Activated T-helper 1 cell treated with anti-CD3 and anti-CD28 coated beads, Interleukin-12 subunit alpha, Interleukin-12 subunit beta, Interleukin-2, Interleukin-4 antibody, amounts not matched to agents 30 ng/mL and 10 ng/mL and 1 ng/mL, durations not matched to agents 14 hours and 24 hours and 36 hours (primary cell): ENCODE measurements at places on chromosomes 5 and 9. TPM values are rescaled to one million over a fixed set of nuclear protein-coding genes. Genes with fewer than 3 reads are reported as not detected.

The KIF12 gene
- not detected in 2 replicates for total RNA-seq

The SPACA9 gene
- 0.88 and 0.91 TPM in 2 replicates for total RNA-seq

DNA sequence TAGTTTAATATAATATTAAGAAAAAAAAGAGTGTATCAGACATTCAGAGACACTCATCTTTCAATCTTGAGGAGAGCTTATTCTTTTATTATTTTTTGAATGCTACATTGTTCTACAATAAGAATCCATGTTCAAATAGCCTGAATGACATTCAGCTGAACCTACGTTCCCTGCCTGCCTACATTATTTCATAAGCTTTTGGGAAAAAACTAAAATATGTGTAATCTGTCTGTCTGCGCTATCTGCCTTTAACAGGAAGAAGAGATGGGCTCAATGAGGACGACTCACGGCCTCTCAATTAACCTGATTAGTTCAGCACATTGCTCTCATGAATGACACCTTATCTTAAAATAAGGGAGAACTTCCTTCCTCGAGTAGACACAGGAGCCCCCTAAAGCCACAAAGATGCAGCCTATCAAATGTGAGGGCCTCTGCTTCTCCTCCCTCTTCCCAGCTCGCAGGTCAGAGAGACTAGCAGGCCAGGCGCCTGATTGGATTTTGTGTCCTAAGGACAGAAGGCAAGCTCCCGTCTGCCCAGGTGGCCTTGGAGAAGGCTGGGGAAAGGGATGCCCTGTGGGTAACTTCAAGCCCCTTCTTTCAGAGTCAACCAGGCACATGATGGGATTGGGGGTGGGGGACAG lies 37.8 kb downstream of the EBF1 start:
- H3K36me3 ChIP-seq: no peaks in the 10 kb centered on the region
- DNase-seq: no peak
- no peaks in the 10 kb centered on the region for H3K4me1 ChIP-seq
- no peak overlapping the region for H3K27ac ChIP-seq
- H3K27me3 ChIP-seq: peaks cover 10% of the 10 kb centered on the region

DNA sequence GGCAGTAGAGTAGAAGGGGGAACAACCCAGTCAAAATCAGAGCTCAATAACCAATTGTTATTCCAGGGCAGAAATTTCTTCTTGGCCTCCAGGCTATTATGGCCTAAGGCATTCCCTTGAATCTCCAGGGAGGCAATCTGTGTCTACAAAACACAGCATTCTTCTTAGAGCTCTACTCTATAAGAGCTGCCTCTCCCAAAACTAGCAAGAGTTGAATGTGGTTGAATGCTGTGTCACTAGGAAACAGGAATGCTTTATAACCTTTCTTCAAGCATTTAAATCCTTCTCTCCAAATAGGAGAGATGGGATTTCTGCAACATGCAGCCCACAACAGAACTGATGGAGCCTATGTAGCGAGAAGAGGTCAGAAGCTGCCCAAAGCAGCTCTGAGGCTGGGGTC lies 97.1 kb upstream of the APC start:
- no peak overlapping the region for H3K4me3 ChIP-seq
- no peak overlapping the region for H3K27ac ChIP-seq

DNA sequence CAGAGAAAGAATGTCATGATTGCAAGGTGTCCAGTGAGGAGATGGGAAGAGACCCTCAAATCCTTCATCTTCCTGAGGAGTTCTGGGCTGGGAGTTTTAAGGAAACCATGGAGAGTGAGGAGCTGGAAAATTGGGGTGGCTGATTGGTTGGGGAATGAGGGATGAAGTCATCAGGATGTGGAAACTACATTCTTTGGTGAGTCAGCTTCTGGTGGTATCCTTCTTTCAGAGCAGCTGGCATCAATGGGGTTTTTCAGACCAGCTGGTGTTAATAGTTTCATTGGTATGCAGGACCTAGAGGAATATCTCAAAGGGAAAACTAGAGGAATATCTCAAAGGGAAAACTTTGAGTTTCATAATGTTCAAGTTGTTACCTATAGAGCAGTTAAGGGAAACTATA lies 45.2 kb downstream of the RNF180 start:
- no peaks in the 10 kb centered on the region for H3K4me1 ChIP-seq
- no peak overlapping the region for H3K27ac ChIP-seq
- H3K36me3 ChIP-seq: no peaks in the 10 kb centered on the region
- DNase-seq: no peak

DNA sequence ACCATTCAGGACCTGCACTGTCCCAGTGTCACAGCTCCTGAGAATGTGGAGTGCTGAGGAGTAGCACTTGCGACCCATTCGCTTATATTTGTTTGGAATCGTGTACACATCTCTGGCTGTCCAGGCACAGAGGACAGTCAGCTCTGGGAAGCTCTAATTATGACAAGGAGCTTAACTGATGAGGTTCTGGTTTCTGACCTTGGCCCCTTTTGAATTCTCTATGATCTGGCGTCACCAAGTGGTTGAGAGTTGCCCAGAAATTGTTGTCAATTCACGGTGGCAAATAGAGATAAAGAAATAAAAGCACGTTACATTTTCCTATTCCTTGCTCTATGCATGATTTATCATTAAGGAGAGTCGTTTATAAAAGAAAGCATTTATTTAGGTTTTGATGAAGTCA lies 34.9 kb upstream of the LECT2 start:
- no peak overlapping the region for H3K4me3 ChIP-seq
- H3K4me1 ChIP-seq: no peaks in the 10 kb centered on the region
- H3K27me3 ChIP-seq: peaks cover 4% of the 10 kb centered on the region
- no peak for DNase-seq
- no peaks in the 10 kb centered on the region for H3K36me3 ChIP-seq

DNA sequence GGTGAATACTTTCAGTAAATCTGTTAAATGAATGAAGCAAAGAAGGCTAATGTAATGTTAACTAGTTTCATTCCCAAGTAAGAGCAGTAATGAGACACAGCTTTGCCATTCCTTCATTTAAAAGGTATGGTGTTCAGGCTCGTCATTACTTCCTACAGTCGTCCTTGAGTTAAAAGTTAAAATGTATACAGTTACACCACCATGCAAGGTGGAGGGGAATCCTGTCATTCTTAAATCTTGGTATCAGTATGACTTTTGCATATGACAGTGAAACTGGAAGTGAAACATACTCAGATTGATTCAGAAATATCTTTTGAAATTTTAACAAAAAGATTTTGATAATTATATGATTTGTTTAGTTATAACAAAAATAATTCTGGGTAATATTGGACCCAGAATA lies 25.9 kb downstream of the MTRR start:
- H3K27ac ChIP-seq: no peak overlapping the region
- no peaks in the 10 kb centered on the region for H3K27me3 ChIP-seq
- peaks cover 22% of the 10 kb centered on the region for H3K4me1 ChIP-seq
- no peak for DNase-seq
- H3K4me3 ChIP-seq: no peak overlapping the region

- H3K27ac ChIP-seq: no peak overlapping the region
- no peak for DNase-seq
- H3K27me3 ChIP-seq: no peaks in the 10 kb centered on the region
Observed at GRCh38 chr5:114447084-114447773, 85.4 kb downstream of the KCNN2 start.

- no peak overlapping the region for H3K4me3 ChIP-seq
- no peaks in the 10 kb centered on the region for H3K4me1 ChIP-seq
- no peak overlapping the region for H3K27ac ChIP-seq
- no peaks in the 10 kb centered on the region for H3K36me3 ChIP-seq
Observed at GRCh38 chr9:78525986-78526560, 229.1 kb downstream of the PSAT1 start.

GRCh38 chr9:16272776-16273175 lies 597.7 kb downstream of the BNC2 start:
- no peak for DNase-seq
- H3K36me3 ChIP-seq: no peaks in the 10 kb centered on the region
- no peaks in the 10 kb centered on the region for H3K4me1 ChIP-seq
- no peaks in the 10 kb centered on the region for H3K27me3 ChIP-seq
- H3K27ac ChIP-seq: no peak overlapping the region
- H3K4me3 ChIP-seq: no peak overlapping the region
